Stimulated activated CD4-positive, alpha-beta T cell treated with anti-CD3 and anti-CD28 coated beads, Interleukin-1b, Interleukin-23, amount 100 ng/mL, for 4 hours (primary cell): ENCODE measurements at places on chromosomes 5 and 9.

- no peak for DNase-seq
Observed at GRCh38 chr9:123350590-123351310, 5.2 kb upstream of the CRB2 start.

GRCh38 chr5:42919600-42919999, 107.9 kb upstream of the SELENOP start:
- no peak for DNase-seq

DNA sequence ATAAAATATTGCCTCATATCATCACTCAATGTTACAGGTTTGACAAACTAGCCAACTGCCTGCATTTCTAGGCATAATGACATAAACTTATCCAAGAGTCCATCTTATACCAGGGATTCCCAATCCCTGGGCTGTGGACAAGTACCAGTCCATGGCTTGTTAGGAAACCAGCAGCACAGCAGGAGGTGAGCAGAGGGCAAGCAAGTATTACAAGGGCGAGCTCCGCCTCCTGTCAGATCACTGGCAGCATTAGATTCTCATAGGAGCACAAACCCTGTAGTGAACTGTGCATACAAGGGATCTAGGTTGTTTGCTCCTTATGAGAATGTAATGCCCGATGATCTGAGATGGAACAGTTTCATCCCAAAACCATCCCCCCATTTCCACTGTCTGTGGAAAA, 144.9 kb downstream of the PRKACG start:
- DNase-seq: no peak

- DNase-seq: no peak
Observed at GRCh38 chr5:124034083-124034700, 522.2 kb downstream of the CSNK1G3 start.

DNA sequence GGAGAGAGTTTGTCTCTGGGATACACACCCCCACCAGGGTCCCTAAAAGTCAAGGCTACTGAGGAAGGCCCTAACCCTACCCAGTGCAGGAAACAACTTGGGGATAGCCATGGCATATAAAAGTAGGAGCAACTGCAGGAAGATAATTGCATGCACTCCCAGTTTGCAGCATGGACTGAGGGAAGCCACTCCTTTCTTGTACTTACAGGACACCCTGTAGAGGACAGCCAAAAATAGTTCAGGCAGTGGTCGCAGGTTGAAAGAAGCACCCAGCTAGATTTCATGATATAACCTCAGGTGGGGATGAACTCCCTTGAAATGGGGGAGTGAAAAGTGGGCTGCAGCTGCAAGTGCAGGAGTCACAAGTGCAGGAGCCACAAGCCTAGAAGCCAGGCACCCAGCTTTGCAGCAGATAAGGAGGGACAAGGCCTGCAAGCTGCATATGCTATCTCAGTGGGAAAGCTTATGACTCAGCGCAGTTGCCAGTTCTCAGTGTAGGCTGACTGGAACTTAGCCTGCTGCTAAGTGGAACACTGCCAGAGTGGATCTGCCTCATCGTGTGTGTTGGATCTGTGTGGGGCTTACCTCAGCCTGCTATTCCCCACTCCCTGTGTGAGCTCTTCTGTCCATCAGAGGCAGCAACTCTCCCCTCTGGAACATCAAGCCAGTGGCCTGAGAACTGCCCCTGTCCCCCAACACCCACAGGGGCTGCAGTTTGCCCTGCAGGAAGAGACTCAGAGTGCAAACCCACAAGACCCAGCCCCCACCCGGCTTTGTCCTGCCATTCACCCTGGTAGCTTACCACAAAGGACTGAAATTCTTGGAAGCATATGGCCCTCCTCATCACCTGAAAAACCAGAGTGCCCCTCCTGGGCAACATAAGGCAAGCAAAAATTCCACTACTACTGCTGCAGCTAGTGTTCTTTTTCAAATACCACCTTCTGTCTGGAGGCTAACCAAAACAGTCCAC, 42.7 kb downstream of the CYLC2 start:
- no peak for DNase-seq

DNA sequence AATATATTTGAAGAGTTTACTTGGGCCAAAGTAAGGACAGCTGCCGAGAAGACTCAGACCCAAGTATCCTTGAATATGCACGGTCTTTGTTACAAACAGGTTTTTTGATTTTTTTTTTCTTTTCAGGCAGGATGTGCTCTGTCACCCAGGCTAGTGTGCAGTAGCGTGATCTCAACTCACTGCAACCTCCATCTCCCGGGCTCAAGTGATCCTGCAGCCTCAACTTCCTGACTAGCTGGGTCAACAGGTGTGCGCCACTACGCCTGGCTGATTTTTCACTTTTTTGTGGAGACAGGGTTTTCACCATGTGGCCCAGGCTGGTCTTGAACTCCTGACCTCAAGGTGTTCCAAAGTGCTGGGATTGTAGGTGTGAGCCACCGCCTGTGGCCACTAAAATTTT, 27.4 kb downstream of the JMY start:
- no peak for DNase-seq

DNA sequence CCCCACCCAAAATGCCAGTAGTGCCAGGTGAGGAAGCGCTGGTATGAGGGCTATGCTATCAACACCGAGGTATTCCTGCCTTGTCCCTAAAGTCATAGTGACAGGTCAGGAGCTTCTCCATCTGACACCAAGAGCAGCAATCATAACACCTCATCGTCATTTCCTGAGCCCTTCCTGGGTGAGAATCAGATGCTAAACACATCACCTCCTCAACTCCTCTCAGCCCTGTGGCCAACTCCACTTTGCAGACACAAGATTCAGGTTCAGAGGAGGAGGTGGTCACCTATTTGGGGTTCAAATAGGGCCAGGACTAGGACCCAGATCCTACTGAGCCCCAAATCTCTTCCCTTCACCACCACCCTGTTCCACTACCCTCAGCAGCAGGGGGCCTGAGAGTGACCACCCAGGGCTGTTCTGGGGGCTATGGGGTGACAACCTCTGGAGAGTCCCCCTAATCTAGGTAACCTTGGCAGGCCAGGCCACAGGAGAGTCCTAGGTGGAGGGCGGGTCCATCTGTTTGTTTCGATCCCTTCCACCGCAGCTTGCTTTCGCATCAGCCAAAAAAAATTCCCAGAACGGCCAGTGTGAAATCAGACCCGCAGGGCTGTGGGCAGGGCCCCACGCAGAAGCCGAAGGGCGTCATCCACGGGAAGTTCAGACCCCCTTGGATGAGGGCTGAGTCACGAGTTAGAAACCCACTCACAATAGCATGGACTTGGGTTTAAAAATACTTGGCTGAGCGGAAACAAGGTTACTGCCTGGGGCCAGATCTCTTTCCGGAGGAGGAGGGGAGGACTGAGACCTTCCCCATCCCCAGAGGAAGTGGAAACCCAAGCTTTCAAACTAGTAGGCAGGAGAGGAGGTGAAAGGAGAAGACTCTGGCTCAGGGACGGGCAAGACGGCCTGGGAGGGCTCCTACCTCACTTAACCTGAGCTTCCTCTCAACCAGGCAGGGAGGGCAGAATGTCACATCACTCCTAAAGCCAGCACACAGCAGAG, 8.7 kb downstream of the STK10 start:
- no peak for DNase-seq

DNA sequence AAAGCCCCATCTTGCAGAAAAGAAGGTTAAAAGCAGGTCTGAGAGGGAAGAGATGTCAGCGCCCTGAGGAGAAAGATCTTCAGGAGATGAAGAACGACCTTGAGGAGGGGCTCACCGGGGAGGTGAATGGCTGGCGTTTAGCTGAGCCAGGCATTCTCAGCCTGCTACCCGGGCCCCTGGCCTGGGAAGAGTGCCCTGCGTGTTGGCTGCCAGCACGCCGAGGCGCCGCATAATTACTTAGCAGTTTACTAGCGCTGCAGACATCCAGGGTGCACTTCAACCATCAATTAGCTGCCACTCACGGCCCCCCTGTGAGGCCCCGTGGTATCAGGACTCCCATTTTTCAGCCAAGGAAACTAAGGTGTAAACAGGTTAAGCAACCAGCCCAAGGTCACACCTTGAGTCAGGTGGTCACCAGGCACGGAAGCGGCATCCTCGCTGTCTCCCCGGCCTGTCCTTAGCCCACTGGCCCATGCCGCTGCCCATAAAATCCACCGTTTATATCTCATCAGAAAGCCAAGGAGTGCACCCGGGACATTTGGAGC, 551.9 kb downstream of the BNC2 start:
- DNase-seq: no peak

- no peak for DNase-seq
Observed at GRCh38 chr5:469752-470483, 26.9 kb downstream of the EXOC3 start.

- no peak for DNase-seq
Observed at GRCh38 chr5:7629561-7629960, 221.4 kb downstream of the CFAP90 start.

DNA sequence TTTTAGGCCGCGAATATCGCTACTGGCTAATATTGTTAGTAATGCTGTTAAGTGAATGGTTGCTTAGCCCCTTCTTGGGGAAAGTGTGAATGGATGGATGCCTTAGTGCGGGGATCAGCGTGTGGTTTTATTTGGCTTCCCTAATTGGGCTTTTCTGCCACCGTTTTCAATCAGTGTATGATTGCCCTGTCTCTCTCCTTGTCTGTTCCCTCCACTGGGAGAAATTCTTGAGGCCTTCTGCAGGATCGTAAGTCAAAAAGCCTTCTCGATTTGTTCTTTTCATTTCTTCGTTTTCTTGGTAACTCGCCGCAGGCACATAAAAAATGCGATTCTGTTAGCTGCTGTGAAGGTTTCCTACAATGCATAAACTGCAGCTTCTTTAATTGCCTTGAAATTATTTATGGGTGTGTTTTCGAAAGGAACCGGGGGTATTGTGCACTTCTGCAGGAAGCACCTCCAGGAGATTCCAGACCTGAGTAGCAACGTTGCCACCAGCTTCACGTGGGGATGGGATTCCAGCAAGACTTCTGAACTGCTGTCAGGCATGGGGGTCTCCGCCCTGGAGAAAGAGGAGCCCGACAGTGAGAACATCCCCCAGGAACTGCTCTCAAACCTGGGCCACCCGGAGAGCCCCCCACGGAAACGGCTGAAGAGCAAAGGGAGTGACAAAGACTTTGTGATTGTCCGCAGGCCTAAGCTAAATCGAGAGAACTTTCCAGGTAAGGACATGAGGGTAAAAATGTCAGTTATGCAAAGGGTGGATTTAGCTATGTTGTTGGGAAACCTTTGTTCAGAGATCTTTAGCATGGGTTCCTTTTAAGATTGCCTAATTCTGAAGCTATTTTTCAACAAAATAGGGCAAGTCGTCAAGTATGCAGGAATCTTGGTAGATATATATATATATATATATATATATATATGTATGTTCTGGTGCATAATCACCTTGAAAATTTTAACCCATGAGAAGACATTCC, 700 bp downstream of the SKP2 start:
- DNase-seq: no peak

DNA sequence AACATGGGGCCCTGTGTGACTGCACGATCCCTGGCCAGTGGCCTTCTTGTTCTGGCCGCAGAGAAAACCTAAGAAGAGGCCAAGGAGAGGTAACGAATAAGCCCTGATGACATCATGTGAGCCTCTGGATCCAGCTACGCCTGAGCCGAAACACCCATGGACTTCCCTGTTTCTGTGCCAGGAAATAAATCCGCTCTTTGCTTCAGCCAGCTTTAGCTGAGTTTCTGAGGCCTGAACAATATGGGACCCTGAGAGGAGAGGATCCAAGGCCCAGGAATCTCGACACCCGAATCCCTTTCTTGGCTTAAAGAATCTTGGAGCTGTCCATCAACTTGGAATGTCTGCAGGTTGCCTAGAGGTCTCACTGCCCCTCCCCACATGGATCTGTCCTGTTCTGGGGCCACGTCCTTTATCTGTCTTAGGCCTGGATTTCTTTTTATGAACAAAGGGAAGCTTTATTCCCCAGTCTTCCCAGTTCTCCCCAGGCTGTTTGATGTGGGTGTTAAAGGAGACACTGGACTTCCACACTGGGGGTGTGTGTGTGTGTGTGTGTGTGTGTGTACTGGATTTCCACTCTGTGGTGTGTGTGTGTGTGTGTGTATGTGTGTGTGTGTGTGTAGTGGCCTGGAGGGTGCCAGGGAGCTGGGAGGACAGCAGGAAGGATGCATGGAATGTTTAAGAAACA, 13.7 kb downstream of the IER5L start:
- DNase-seq: no peak

GRCh38 chr5:68593211-68593671, 377.7 kb downstream of the PIK3R1 start:
- no peak for DNase-seq

DNA sequence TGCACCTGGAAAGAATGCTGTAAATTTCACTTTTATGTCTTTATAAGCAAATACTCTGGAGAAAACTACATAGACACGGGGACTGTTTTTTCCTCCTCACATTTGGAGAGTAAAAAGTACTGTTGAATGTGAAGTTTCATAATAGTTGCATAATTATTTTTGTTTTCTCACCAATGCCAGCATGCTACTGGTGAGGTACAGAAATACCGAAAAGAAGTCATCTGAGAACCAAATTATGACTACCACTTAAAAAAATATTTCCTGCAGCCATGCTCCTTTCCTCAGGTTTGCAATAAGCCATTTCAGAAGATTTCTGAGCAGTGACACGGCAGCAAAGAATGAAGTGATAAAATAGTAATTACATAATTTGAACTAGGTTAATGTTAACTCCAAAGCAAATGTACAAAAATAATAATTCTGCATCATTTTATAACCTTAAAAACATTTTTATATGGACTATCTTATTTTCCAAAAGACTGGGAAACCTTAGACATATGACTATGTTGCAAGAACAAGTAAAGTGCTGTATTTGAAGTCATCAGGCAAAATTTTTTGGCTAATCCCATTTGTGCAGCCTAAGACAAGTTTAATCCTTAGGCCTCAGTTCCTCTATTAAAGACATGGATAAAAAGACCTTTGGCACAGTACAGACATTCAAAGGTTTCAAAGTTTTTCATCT, 144.7 kb downstream of the PCSK1 start:
- no peak for DNase-seq

GRCh38 chr9:129398101-129398960, 220.3 kb upstream of the IER5L start:
- DNase-seq: no peak

DNA sequence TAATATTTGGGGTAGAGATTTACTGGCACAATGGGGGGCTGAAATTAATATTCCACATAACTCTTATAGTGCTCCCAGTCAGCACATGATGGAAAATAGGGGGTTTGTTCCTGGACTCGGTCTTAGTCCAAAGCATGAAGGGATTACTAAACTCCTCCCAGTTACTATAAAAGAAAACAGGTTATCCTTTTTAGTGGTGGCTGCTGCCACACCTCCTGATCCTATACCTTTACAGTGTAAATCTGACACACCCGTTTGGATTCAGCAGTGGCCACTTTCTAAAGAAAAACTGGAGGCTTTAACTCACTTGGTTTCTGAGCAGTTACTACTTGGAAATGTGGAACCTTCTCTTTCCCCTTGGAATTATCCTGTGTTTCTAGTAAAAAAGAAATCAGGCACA, 572.9 kb upstream of the PTGER4 start:
- no peak for DNase-seq

- no peak for DNase-seq
Observed at GRCh38 chr9:128946571-128947276, 679 bp downstream of the DOLK start.

DNA sequence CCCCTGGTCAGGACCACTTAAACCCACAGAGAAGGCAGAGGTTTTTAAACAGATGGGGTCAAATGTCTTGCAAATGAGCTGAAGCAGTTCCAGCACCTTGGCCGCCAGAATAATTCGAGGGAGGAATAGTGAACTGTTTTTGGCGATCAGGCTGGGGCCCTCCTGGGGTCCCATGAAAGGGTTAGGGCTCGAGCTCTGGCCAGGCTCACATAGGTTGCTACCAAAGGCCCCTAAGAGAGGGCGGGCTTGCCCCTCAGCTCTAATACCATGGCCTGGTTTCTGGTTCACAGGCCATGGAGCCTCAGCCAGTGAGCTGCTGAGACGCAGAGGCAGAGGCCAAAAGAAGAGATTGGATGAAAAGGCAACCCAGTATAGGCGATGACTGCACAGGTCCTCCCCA, 74.8 kb upstream of the UBTD2 start:
- DNase-seq: no peak
